NCI-H1417 treated with DMSO at 0.1 percent for 48 hours (cell line): ENCODE measurements at places on chromosomes 1 and 21.

GRCh38 chr1:22347854-22348760 lies 103.5 kb upstream of the ZBTB40 start:
- DNase-seq, result no peak

GRCh38 chr1:11573116-11573692 lies 81.0 kb downstream of the FBXO2 start:
- no peak for DNase-seq

DNA sequence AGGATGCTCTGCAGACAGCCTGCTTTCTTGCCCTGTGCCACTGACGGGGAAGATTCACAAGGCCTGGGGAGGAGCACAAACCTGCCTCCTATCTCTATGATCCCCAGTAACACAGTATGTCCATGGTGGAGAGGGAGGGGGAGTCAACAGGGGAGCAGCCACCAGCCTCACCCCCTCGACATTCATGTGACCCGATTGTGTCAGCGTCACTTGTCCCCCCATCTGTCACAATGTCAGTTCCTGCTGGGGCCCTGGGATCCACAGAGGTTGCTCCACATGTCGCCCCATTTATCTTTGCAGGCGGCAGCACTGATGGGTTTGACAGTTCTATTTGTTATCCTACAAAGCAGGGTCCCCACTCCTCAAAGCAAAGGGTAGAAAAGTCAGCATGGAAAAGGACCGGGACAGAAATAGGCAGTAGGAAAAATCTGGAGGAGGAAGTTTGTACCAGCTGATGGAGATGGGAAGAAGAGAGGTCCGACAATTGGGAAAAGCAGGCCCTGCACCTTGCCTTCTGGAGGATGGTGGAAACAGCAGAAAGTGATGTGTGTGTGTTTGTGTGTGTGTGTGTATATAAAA lies 130.9 kb downstream of the SEC16B start:
- DNase-seq, result no peak

DNA sequence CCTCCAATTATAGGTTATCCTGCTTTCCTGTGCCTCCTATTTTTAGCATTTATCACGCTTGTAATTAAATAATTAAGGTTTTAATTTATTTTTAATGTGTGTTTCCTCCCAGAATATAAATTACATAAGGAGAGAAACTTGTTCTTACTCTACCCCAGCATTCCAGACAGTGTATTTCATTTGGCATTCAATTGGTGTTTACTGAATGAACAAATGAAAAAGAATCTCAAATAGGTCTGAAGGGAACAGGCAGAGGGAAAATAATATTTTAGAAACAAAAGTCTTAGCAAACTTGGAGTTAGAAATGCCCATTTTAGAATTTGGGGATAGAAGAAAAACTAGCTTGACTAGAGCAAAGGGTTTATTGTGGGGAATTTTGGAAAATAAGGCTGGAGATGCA lies 9.9 kb upstream of the RSRP1 start:
- no peak for DNase-seq

- DNase-seq, result no peak
These were observed 89.1 kb downstream of the RWDD3 start for GRCh38 chr1:95323123-95323522.

DNA sequence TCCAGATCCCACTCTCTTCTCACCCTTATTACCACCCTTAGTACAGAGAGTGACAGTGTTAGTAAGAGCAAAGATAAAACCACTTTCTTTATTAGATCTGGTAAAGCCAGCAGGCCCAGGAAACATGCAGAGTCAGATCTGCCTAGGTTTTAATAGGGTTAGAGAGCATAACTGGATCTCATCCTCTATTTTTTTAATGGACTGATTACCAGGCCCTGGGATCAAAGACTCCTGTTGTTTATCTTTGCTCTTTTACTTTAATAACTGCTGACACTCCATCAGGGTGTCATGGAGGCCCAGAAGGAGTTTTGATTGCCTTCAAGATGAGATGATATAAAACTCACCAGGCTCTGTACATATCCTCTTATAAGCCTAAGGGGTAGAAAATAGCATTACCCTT lies 45.3 kb upstream of the RGS5 start:
- DNase-seq, result no peak

DNA sequence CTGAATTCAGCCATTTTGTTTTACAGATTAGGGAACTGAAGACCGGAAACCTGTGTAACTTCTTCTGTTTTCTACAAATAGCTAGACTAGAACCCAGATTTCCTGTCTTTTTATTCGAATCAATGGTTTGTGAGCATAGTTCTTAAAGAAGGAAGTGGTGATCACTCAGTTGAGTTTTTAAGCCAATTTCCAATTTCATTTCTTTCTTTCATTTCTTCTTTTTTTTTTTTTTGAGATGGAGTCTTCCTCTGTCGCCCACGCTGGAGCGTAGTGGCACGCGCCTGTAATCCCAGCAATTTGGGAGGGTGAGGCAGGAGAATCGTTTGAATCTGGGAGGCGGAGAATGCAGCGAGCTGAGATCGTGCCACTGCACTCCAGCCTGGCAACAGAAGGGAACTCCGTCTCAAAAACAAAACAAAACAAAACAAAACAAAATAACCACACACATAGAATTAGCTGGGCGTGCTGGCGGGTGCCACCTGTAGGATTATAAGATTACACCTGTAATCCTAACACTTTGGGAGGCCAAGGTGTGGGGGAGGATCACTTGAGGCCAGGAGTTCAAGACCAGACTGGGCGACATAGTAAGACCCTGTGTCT lies 3.0 kb upstream of the MDM4 start:
- DNase-seq, result no peak

GRCh38 chr1:209160230-209160629 lies 423.3 kb upstream of the CAMK1G start:
- DNase-seq, result peak; percentile 2
